ENCODE measurements at places on chromosomes 11 and 22. TPM values are rescaled to one million over a fixed set of nuclear protein-coding genes. Genes with fewer than 3 reads are reported as not detected.

DNAJB7 gene
- total RNA-seq = not detected

SCGB1D2 gene
- not detected for total RNA-seq

BIRC3 gene
- 14.4 TPM for total RNA-seq

KRTAP5-8 gene
- 2.8 TPM for total RNA-seq

HIRA gene
- 31.6 TPM for total RNA-seq

XNDC1N gene
- 17.7 TPM for total RNA-seq

CDKN1C gene
- 263 TPM for total RNA-seq

RPS6KB2 gene
- 69.3 TPM for total RNA-seq

OR6A2 gene
- total RNA-seq = 0.60 TPM

RPL27A gene
- total RNA-seq = 945 TPM

ENTHD1 gene
- 3.1 TPM for total RNA-seq

CTTN gene
- 345 TPM for total RNA-seq

TP53AIP1 gene
- not detected for total RNA-seq

IL10RA gene
- 42.0 TPM for total RNA-seq

PPP6R2 gene
- 89.4 TPM for total RNA-seq

LMNTD2 gene
- total RNA-seq = 5.9 TPM

EIF3D gene
- 245 TPM for total RNA-seq

GAL3ST3 gene
- total RNA-seq = not detected

MS4A6E gene
- total RNA-seq = not detected

OR8B8 gene
- not detected for total RNA-seq
